ENCODE measurements at places on chromosomes 3 and 15. TPM values are rescaled to one million over a fixed set of nuclear protein-coding genes. Genes with fewer than 3 reads are reported as not detected.

GOLGA8T gene
- polyA plus RNA-seq, result not detected

PIGZ gene
- 1.8 TPM for polyA plus RNA-seq

TM6SF1 gene
- polyA plus RNA-seq, result 3.4 TPM

SYNPR gene
- not detected for polyA plus RNA-seq

ROPN1 gene
- not detected for polyA plus RNA-seq

CCR1 gene
- 14.6 TPM for polyA plus RNA-seq
